Activated CD4-positive, CD25-positive, alpha-beta regulatory T cell (primary cell): ENCODE measurements at places on chromosomes 11 and 22.

DNA sequence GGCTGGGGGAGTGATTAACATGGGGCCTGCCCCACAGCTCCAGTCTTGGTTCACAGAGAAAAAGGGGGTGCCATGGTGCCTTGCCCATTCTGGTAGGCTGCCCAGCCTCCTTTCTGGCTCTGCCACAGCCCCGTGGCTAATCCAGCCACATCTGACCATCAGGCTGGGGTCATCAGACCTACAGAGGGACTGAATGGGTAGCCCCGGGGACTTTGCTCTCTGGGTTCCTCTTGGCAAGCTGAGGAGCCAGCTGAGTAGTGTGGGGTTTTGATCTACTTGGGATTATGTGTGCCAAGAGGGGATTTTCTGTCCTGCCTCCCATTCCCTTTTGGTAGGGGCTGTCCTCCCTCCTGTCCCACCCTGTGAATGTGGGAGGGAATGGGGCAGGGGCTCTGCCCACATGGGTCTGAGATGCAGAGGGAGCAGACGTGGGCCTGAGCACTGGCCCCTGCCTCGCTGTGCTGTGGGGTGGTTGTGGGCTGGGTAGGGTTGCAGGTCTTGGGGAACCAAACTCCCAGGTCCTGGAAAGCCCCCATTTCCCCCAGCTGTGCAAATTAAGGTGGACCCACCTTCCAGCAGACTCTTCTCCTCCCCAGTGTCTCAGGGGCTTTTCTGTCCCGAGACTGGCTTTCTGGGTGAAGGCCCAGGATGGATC, 32.0 kb downstream of the CD82 start:
- no peak for DNase-seq

DNA sequence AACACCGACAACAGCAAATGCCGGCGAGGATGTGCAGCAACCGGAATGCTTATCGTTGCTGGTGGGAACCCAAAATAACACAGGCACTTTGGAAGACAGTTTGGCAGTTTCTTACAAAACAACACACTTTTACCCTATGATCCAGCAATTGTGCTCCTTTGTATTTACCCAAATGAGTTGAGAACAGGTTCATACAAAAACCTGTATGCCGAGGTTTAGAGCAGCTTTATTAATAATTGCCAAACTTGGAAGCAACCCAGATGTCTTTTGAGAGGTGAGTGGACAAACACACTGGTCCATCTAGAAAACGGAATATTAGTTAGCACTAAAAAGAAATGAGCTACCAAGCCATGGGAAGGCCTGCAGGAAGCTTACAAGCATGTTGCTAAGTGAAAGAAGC, 118.9 kb downstream of the CTTN start:
- DNase-seq, result no peak

DNA sequence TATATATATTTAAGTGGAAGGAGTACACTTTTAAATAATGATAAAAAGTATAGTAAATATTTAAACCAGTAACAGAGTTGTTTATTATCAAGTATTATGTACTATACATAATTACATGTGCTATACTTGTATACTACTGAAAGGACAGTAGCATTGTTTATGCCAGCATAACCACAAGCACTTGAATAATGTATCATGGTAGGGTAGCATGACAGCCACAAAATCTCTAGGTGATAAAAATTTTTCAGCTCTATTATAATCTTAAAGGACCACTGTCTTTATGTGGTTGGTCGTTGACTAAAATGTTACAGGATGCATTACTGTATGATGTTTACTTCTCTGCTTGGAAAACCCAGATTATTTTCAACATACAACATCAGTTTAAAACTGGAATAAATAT, 349.2 kb downstream of the CASP12 start:
- DNase-seq, result no peak

DNA sequence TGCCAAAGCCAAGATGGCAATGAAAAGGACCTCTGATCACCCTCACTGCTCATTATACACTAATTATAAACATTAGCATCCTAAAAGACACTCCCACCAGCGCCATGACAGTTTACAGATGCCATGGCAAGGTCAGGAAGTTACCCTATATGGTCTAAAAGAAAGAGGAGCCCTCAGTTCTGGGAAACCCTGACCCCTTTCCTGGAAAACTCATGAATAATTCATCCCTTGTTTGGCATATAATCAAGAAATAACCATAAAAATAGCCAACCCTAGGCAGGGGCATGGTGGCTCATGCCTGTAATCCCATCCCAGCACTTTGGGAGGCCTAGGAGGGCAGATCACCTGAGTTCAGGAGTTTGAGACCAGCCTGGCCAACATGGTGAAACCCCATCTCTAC, 12.7 kb upstream of the CAPN5 start:
- DNase-seq, result no peak

- DNase-seq, result no peak
Observed at GRCh38 chr11:96101146-96101545, 177.2 kb upstream of the MTMR2 start.

- DNase-seq, result no peak
Observed at GRCh38 chr11:69044111-69045013, 4.4 kb upstream of the TPCN2 start.

DNA sequence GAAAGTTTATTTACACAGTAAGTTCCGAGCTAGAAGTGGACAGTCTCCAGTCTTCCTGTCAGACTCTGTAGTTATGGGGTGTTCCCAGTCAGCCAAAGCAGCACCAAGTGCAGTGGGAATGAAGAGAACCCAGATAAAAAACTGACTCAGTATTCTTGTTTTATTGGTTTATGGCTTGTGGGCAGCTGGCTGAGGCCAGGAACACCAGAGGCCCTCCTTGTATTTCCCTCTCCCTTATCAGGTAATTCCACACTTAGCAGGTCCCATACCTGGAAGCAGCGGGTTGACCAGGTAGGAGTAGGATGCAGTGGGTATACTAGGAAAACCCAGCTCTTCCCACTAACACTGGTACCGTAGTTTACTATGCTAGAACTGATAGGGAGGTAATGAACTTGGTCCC, 3.5 kb upstream of the BACE1-AS start:
- no peak for DNase-seq

DNA sequence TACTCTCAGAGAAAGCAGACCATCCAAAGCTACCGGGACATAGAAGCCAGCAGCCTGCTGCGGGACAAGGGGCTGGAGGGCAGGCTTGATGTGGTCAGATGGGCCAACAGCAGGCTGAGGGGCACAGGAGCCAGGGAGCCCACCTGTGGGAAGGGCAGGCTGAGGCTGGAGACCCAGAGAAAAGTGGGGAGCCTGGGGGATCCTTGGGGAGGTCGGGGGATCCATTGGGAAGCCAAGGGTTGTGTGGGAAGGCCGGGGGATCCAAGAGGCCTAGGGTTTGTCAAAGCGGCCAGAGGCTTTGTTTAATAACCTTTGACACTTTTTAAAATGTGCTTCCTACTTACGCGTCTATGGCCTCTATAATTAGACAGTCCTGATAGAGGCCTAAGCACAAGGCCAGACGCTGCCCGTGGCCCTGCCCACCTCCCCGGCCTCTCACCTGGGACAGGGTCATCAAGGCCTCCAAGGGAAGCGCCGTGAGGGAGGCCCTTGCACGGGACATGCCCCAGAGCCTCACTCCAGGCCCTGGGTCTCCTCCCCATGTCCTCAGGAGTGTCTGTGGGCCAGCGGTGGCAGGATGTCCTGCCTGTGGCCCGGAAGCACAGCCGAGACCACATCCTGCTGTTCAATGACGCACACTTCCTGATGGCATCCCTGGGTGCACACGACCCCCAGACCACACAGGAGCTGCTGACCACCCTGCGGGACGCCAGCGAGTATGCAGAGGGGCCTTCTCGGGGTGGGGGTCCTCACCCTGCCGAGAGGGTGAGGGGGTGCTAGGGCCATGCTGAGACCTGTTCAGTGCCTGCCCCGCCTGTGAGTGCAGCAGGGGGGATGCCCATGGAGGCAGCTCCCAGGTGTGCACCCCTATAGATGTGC, 8.6 kb upstream of the GTSE1 start:
- DNase-seq, result no peak

- DNase-seq, result no peak
Observed at GRCh38 chr22:24953384-24954113, 1.0 kb downstream of the KIAA1671 start.

GRCh38 chr22:30007361-30007760, 72.9 kb upstream of the HORMAD2 start:
- no peak for DNase-seq

DNA sequence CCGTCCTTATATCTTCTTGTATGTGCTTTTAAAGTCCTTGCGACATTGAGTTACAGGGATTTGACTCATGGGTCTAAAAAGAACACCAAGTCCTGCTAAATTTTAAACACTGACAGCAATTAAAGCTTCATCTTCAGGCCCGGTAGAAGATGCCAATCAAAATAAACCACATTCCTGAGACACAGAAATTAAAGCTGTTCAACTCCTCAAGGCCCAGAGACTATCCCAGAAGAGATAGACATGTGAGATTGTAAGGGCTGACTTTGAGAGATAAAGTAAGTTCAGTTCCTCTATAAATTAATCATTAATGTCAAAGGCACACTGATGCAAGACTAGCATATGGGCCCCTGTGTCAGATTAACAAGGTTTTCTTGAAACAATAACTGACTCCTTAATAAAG, 49.8 kb downstream of the OSBPL5 start:
- no peak for DNase-seq

DNA sequence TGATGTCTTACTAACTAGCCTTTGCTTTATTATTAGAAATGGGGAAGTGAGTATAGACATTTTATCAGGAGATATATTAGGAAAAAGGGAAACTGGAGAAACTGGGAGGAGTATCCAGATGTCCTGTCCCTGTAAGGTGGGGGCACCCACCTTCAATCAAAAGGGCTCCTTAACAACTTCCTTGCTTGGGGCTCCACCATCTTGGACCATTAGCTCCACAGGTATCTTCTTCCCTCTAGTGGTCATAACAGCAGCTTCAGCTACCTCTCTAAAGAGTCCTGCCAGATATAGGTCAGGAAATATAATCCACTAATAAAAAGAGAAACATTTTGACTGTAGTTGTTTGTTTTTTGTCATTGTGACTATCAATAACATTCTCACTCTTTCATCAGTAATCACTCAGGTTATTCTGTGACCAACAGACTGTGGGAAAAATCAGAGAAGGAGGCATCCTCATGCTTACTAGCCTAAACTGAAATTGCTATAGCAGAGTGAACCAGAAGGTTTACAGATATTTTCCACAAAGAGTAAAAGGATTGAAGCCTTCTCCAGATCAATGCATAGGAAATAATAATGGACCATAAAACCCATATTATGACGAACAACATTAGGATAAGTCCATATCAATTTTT, 10.4 kb downstream of the OR51B4 start:
- no peak for DNase-seq

DNA sequence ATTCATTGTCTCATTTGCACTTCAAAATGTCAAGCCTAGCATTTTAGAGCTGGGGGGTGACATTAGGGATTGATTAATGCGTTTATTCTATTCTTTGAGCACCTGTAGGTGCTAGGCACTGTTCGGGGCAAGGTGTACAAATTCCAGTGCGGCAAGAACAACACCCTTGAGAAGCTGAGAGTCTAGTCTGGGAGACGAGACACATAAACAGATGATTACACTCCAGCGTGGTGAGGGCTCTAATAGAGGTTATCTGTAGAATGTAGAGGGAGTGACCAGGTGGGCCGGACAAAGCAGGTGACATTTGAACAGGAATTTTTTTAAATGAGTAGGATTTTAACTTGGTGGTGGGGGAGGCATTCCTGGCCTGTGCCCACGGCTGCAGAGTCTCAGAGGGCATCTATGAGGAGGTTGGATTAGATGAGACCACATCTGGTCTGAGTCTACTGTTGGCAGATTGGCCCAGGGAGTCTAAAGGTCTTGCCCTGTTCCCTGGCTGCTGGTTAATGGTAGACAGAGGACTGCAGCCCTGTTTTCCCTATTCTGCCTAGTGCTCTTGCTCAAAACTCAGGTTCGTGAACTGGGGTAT, 970 bp downstream of the CAT start:
- no peak for DNase-seq

GRCh38 chr11:62724171-62724570, 3.1 kb downstream of the HNRNPUL2 start:
- no peak for DNase-seq

- DNase-seq, result no peak
Observed at GRCh38 chr11:90438069-90438468, 215.2 kb upstream of the CHORDC1 start.

- no peak for DNase-seq
Observed at GRCh38 chr22:41198027-41198580, 7.0 kb upstream of the L3MBTL2 start.

GRCh38 chr11:125559888-125560287, 9.4 kb upstream of the EI24 start:
- no peak for DNase-seq

- no peak for DNase-seq
Observed at GRCh38 chr11:75470476-75471080, 37.6 kb upstream of the KLHL35 start.

GRCh38 chr22:17258015-17258787, 39.0 kb upstream of the ADA2 start:
- DNase-seq, result no peak

DNA sequence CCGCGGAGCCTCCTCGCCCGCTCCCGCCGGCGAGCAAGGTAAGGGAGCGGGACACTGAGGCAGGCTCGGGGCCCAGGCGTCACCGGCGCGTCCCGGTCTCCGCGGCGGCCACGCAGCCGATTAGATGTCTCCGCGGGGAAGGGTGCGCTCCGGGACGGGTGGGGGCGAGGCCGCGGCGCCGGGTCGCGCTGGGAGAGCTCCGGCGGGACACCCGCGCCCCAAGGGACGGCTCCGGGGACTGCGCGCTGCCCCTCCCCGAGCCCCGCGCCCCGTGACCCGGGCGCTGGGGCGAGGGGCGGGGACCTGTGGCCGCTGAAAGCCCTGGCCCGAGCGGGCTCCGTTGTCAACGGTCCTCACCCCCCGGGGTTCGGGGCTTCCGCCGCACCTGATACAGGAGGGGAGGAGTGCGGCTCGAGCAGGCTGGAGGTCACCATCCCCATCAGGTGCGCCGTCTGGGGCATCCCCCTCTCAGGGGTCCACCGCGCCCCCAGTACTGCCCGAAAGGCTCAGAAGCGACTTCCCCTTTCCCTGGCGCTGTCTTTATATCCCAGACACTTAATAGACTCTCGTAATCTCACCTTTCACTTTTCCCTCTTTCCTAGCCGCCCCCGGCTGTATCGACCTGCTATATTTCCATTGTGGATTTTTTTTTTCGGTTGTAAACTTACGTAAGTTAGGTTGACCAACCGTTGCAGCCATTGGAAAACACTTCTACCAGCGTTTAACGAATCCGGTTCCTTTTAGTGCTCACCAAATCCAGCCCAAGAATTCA, 573 bp downstream of the PPFIA1 start:
- peak; percentile 7 for DNase-seq

DNA sequence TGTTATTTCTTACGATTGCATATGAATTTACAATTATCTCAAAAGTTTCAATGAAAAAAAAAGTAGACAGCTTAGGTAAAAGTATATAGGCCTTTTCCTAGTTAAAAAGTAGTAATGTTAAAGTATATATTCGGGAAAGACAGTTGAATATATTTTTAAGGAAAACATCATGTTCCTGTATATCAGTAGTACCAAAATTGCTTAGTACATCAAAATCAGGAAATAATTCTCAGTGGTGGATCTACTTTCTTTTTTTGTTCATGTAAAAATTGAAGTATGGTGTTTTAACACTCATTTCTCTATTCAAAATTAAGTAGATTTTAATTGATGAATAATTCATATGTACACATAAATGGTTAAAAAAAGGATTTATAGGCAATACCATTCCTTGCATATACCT, 73.9 kb downstream of the USP47 start:
- DNase-seq, result no peak
